IPS DF 6.9 (cell line): ENCODE measurements at places on chromosomes 1 and 21.

GRCh38 chr1:241330619-241331327 lies 26.2 kb downstream of the RGS7 start:
- H3K27ac ChIP-seq: no peak overlapping the region
- H3K27me3 ChIP-seq: no peaks in the 10 kb centered on the region
- H3K4me3 ChIP-seq: no peak overlapping the region
- H3K36me3 ChIP-seq: no peaks in the 10 kb centered on the region

DNA sequence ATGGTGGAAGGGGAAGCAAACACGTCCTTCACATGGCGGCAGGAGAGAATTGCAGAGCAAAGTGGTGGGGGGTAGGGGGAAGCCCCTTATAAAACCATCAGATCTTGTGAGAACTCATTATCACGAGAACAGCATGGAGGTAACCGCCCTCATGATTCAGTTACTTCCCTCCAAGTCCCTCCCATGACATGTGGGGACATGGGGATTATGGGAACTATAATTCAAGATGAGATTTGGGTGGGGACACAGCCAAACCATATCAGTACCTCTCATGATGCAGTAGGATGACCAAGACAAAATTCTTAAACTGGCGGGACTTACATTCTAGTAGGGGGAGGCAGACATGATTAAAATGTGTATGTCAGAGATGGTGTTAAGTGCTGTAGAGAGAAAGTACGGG lies 38.8 kb downstream of the WNT4 start:
- no peak overlapping the region for H3K27ac ChIP-seq
- DNase-seq: no peak
- H3K4me1 ChIP-seq: no peaks in the 10 kb centered on the region
- no peak overlapping the region for H3K4me3 ChIP-seq
- H3K27me3 ChIP-seq: no peaks in the 10 kb centered on the region
- H3K36me3 ChIP-seq: no peaks in the 10 kb centered on the region

DNA sequence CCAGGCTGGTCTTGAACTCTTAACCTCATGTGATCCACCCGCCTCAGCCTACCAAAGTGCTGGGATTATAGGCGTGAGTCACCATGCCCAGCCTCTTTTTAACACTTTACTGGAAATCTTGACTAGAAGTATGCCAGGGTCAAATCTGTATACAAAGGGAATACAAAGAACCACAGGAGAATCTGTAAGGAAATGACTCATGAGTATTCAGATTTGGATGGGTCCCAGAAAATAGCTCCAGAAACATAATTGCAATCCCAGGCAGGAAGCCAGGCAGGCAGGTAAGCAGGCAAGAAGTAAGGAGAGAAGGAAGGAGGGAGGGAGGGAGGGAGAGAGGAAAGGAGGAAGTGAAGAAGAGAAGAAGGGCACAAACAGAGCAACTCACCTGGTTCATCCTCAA lies 22.8 kb upstream of the TIAM1 start:
- no peak overlapping the region for H3K27ac ChIP-seq
- no peak for DNase-seq
- no peaks in the 10 kb centered on the region for H3K4me1 ChIP-seq
- H3K27me3 ChIP-seq: no peaks in the 10 kb centered on the region
- H3K4me3 ChIP-seq: no peak overlapping the region

GRCh38 chr1:213415691-213416380 lies 364.8 kb downstream of the RPS6KC1 start:
- no peaks in the 10 kb centered on the region for H3K27me3 ChIP-seq
- no peak overlapping the region for H3K4me3 ChIP-seq
- no peaks in the 10 kb centered on the region for H3K36me3 ChIP-seq
- no peak for DNase-seq

DNA sequence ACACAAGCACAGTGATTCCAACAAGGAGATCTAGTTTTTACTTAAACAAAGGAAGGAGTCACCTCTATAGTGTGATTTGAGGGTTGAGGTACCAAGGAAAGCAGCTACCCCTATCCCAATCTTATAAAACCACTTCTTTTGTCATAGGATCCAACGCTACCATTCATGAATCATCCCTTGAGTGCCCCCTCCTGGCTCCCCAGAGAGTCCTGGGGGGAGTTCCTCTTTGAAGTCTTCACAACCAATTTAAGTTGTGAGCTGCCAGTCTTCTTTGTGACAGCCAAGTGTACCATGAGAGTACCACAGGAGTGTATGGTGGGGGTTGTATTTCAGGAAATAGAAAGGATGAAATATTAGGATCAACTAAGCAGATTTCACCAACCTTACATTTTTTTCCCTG lies 39.1 kb upstream of the NHLH2 start:
- H3K36me3 ChIP-seq: no peaks in the 10 kb centered on the region
- DNase-seq: peak; percentile 4
- H3K27me3 ChIP-seq: no peaks in the 10 kb centered on the region
- no peak overlapping the region for H3K4me3 ChIP-seq
- peaks cover 1% of the 10 kb centered on the region; the same call in 1 of the 2 replicates for H3K4me1 ChIP-seq

DNA sequence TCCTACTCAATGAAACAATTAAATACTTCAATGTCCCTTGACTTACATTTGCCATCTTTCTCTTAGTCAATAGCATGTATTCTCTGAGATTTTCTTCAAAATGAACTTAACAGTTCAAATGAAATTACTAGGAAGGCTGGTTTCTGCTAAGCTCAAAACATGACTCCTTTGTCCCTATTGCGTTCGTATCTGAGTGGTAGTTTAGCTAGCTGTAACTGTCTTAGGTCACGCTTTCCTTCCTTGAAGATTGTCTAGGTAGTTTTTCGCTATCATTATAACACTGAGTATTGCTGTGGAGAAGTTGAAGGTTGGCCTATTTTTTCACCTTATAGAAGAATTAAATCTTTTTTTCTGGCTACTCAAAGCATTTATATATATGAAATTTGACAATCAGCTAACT lies 1535.2 kb downstream of the PLA2G4A start:
- no peaks in the 10 kb centered on the region; the same call in 1 of the 2 replicates for H3K4me1 ChIP-seq
- DNase-seq: no peak

DNA sequence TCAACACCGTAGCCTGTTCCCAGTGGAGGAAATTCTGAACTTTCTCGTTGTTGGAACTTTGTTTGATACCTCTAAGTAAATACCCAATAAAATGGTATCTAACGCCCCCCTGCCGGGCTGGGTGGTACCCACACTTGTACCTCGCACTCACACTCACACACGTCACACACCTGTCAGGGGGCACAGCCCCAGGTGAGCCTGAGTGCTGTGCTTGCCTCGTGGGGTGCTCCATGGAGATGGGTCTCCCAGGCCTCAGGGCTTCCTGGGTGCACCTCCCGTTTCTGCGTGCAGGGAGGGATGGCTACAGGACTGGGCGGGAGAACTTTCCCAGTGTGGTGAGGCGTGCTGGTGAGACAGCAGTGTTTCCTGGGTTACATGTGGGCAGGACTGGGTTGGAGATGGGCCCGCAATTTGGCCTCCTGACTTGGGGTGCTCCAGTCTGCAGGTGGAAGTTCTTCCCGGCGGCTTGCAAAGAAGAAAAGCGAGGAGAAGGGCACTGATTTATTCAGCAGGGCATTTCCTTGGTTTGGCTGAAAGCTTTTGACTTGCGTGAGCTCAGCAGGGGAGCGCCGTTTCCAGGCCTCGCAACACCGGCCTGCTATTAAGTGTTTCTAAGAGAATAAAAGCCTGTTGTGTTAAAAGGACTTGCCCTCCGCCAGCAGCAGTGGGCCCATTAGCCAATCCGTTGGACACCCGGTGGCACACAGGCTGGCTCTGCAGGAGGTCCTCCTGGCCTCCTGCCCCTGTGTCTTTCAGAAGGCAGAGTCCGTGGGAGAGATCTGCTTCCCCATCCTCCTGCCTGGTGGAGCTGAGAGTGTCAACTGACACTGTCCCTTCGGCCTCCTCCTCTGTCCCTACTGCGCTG lies 79.7 kb downstream of the KIF26B start:
- no peak overlapping the region for H3K27ac ChIP-seq
- DNase-seq: peak; percentile 57
- H3K4me3 ChIP-seq: no peak overlapping the region
- no peaks in the 10 kb centered on the region for H3K36me3 ChIP-seq
- no peaks in the 10 kb centered on the region for H3K27me3 ChIP-seq

GRCh38 chr21:34827445-34828235 lies 158.8 kb downstream of the CLIC6 start:
- H3K4me3 ChIP-seq: no peak overlapping the region
- no peaks in the 10 kb centered on the region for H3K36me3 ChIP-seq
- H3K27ac ChIP-seq: no peak overlapping the region
- DNase-seq: no peak
- no peaks in the 10 kb centered on the region for H3K4me1 ChIP-seq
- H3K27me3 ChIP-seq: no peaks in the 10 kb centered on the region

DNA sequence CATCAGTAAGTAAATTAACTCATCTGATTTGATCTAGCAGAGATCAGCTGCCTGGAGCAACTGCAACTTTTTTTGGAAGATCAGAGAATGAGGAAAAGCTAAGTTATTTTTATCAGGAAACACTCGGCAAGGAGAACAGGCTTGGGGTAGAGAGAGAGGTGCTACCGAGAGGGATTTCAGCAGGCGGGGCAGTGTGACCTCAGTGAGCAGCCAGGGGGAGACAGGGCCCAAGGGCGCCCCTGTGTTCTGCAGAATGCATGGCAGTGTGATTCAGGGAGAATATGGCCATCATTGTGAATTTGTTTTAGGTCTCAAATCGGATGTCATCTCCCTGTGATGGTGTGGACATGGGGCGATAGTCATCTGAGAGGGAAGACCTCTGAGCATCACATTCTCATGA lies 484.1 kb upstream of the VAMP3 start:
- no peak overlapping the region for H3K4me3 ChIP-seq
- DNase-seq: no peak
- no peaks in the 10 kb centered on the region; the same call in 1 of the 2 replicates for H3K4me1 ChIP-seq
- no peaks in the 10 kb centered on the region for H3K36me3 ChIP-seq
- no peaks in the 10 kb centered on the region for H3K27me3 ChIP-seq
- H3K27ac ChIP-seq: no peak overlapping the region

GRCh38 chr1:178726087-178726517 lies 1.1 kb downstream of the RALGPS2 start:
- H3K36me3 ChIP-seq: no peaks in the 10 kb centered on the region
- no peak overlapping the region for H3K27ac ChIP-seq
- no peaks in the 10 kb centered on the region for H3K27me3 ChIP-seq
- no peaks in the 10 kb centered on the region; the same call in 1 of the 2 replicates for H3K4me1 ChIP-seq
- no peak for DNase-seq

- H3K36me3 ChIP-seq: no peaks in the 10 kb centered on the region
- no peaks in the 10 kb centered on the region for H3K4me1 ChIP-seq
- DNase-seq: no peak
- no peak overlapping the region for H3K4me3 ChIP-seq
- no peak overlapping the region for H3K27ac ChIP-seq
Observed at GRCh38 chr1:218525451-218526197, 180.5 kb downstream of the TGFB2 start.

DNA sequence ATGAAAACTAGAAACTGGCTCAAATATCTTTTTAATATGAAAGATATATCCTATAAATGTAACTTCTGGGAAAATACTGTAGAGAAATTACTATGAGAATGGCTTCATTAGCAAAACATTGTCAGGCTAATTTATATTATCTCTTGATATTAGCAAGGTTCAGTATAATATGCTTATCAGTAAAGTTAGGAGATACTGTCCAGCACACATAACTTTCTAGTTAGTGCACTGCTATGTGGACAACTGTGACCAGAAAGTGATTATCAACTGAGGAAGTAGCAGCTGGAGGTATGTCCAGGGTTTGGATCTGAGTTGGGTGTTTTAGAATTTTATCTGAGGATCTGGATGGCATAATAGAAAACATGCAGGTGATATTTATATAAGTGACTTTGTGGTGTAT lies 7.5 kb downstream of the LRRC8C start:
- H3K36me3 ChIP-seq: no peaks in the 10 kb centered on the region
- H3K27me3 ChIP-seq: no peaks in the 10 kb centered on the region
- H3K4me3 ChIP-seq: no peak overlapping the region

- no peak overlapping the region for H3K4me3 ChIP-seq
- no peaks in the 10 kb centered on the region for H3K27me3 ChIP-seq
- no peak for DNase-seq
- no peak overlapping the region for H3K27ac ChIP-seq
Observed at GRCh38 chr21:15774590-15774989, 44.8 kb downstream of the USP25 start.

DNA sequence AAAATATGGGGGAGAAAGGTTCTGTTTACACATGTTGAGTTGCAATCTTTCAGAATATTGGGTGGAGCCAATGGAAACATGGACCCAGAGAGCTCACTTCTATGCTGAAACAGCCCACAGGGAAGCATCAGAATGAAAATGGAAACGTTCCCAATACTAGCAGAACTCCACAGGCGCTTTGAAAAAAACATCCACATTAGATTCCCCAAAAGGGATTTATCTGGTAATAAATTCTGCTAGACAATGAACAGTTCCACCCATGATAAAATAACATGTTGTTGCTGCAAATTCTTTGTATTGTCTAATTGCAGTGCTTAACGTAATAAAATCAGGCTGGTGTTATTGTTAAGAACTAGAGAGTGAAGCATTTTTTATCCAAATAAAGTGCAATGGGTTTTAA lies 197.0 kb downstream of the GABPA start:
- no peaks in the 10 kb centered on the region; the same call in 1 of the 2 replicates for H3K36me3 ChIP-seq
- H3K27ac ChIP-seq: no peak overlapping the region
- no peaks in the 10 kb centered on the region for H3K27me3 ChIP-seq
- no peaks in the 10 kb centered on the region; the same call in 1 of the 2 replicates for H3K4me1 ChIP-seq
- no peak for DNase-seq

DNA sequence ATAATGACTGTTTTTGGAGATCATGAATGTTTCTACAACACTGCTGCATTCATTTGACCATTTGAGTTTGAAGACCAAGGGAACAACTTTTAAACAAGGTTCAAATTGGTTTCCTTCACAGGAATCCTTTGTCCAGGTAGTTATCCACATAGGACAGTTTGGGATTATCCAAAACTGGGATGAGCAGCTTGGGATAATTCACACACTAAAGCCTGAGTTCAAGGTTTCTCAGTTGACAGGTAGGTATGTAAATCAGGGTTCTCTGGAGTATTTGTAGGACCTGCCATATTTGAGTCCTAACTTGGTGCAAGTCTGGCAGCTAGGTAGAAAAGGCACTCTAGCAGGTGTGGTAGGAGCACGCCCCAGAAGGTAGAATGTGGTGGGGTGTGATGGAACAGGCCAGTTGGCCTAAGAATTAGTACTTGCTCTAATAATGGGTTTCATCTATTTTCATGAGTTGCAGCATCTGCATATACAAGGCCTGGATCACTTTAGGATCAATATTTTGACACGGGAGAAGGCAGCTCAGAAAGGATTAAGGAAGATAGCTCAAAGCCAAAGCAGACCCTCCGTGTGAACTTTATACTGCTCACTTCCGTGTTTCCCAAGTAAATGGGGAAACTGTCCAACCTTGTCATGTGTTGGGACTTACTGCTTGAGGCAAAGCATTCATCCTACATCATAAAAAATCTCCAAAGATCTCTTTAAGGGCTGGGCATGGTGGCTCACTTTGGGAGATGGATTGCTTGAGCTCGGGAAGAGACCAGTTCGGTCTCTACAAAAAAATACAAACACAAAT lies 14.1 kb upstream of the RAB42 start:
- H3K4me1 ChIP-seq: no peaks in the 10 kb centered on the region
- no peaks in the 10 kb centered on the region for H3K27me3 ChIP-seq
- H3K36me3 ChIP-seq: peaks cover 28% of the 10 kb centered on the region; the same call in 1 of the 2 replicates
